ENCODE measurements at places on chromosomes 2 and 18. TPM values are rescaled to one million over a fixed set of nuclear protein-coding genes. Genes with fewer than 3 reads are reported as not detected.

CD226 gene
- 0.66 TPM for total RNA-seq

TRIM43 gene
- total RNA-seq: not detected

IL36B gene
- total RNA-seq: not detected

LRRC30 gene
- not detected for total RNA-seq

SIX3 gene
- not detected for total RNA-seq

RTP5 gene
- not detected for total RNA-seq

SLC5A7 gene
- not detected for total RNA-seq

SIGLEC15 gene
- 3.1 TPM for total RNA-seq

CENPA gene
- 21.4 TPM for total RNA-seq

CRYGD gene
- not detected for total RNA-seq

CLEC4F gene
- total RNA-seq: not detected

CXCR2 gene
- not detected for total RNA-seq

CCDC121 gene
- total RNA-seq: 3.1 TPM

IL1B gene
- total RNA-seq: 0.15 TPM

CNDP1 gene
- not detected for total RNA-seq

AUP1 gene
- total RNA-seq: 90.3 TPM

XPO1 gene
- 226 TPM for total RNA-seq

CCBE1 gene
- total RNA-seq: 69.4 TPM

OR6B2 gene
- total RNA-seq: not detected

LCT gene
- under 0.01 TPM for total RNA-seq

TM4SF20 gene
- total RNA-seq: not detected

RNPEPL1 gene
- 36.4 TPM for total RNA-seq

Data from smooth muscle cell of trachea (primary cell).